ENCODE measurements at places on chromosomes 12 and 14.
A peak's percentile ranks its signal among the peaks of the same experiment; 100 is the strongest.

DNA sequence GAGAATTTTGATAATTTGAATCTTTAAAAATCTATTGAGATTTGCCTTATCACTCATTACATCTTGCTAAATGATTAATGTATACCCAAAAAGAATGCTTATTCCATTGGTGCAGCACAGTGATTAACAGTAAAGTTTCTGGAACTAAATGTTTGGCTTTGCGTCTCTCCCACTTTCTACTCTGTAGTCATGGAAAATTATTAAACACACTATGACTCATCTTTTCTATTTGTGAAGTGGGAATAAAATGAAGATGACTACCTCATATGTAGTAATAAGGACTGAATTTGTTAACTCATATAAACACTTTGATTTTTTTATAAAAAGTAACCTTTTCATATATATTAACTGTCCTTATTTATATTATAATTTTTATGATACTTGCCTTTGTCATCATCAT is 118.1 kb downstream of the RERGL start:
- no peak for DNase-seq

GRCh38 chr14:68733086-68733914 is 59.6 kb downstream of the ZFP36L1 start:
- no peak for DNase-seq

DNA sequence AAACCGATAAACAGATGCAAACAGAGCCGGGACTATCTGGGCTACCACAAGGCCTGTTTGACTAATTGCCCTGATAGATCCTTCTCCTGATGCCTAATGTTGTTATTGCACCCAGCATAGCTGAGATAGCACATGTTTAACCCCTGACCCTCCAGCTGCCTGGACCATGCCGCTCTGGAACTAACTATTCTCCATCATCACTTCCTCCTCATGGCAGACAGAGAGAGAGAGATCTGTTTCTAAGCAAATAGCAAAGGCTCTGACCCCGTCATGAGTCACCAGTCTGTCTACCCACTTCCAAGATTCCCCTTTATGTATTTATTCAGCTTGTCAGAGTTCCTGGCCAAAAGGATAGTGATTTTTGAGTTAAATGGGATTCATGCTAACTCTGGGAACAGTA is 58.2 kb upstream of the FLRT2 start:
- no peak for DNase-seq

DNA sequence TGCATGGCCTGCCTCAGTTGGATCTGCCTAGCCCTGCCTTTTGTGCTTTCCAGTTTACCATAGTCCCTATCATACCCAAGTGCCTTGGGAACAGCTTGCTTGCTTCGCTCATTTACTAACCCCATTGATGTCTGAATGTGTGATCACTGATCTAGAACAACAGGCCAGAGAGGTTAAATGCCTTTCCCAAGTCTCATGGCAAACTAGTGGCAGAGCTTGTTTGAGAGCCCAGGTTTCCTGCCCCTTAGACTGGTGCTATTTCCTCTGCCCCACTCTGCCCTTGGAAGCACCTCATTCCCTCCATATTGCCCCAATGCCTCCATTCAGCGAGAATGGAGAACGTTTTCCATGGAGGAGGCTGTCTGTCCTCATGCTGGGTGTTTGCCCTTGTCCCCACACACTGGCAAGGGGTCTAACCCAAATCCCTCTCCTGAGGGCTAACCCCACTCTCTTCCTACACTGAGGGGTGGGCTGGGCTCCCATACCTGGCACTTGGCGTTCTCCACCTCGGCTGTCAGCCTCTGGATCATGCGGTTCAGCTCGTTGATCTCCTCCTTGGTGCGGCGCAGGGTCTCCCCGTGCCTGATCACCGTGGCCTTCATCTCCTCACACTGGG is 19.8 kb downstream of the KRT7 start:
- DNase-seq, result no peak

DNA sequence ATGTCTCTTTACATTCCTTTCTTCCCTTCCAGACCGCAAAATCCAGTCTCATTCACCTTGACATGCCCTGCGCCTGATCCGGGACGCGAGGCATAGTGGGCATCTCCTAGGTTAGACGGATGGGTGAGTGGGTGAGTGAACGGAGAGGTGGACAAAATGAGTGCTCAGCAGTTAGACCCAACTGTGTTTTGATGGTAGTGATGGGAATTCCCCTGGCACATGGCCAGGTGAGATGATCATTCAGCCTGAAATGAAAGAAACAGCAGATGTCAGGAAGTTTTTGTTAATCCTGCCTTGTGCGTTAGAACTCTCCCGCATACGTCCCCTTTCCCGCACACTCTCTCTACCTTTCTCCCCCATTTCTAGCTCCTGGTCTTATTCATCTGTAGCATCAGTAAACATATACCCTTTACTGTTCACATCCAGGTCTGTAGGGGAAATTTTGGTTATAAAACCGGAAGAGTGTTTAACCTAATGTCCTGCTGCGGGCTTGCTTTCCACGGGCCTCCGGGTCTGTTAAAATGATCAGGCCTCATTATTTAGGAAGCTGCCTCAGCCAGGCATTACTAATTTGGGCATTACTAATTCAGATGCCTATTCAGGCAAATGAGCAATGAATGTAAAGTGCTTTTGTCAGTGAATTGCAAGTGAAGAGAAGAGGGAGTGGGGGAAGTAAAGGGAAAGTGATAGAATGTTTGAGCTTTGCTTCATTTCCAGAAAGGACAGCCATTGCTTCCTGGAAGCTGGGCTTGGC is 172.8 kb downstream of the ETV6 start:
- DNase-seq, result no peak

DNA sequence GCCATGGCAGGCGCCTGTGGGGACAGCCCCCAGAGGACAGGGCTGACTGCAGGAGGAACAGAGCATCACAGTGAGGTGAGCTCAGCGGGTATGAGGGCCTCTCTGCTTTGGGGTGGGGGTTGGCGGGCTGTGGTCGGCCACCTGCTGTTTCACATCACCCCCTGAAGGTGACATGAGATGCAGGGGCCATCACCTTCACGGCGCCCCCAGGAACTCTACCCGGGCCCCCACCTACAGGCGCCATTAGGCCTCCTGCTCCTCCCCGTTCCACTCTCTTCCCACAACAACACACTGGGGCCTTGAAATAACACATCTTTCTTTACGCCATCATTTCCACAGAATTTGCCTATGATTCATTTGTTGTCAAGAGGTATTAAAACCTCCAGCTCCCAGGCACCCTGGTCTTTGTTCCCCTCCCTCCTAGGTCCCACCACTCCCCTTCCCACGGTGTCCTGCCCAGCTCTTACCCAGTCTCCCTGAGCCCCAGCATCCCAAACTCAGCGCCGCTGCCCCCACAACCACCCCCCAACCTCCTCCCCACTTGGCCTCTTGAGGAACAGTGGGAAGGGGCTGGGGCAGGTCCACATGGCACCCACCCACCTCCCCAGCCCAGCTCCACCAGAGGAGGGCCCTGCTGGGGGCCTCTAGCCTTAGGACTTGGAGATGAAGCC is 12.7 kb upstream of the HDAC7 start:
- no peak for DNase-seq

DNA sequence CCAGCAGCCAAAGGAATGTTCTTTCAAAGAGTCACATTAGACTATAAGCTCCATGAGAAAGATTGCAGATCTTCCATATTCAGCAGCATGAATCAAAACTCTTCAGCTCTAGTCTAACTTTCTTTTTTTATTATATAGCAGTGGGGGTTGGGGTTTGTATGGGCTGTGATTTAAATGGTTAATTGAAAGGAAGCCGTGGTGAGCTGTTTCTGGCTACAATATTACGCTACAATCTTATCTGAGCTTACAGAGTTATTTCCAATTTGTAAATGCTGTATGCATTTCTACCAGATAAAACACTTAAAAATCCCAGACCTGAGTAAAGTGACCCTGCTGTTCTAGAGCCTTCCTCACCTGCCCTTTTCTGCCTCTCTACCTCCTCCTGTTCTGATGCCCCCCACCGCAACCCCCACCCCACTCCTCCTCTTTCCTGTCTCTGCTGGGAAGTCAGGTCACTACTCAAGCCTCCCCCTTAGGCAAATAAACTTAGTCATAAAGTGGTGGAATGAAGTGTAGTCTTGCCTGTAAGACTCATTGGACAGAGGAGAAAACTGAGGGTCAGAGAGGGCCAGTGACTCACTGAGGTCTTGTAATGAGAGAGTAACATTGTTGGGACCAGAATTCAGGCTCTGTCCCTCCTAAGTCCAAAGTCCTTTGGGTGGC is 1089.5 kb downstream of the BCL11B start:
- DNase-seq, result peak; percentile 60

Data from stimulated activated CD8-positive, alpha-beta memory T cell treated with anti-CD3 and anti-CD28 coated beads, Interleukin-15, amount 100 ng/mL, for 4 hours (primary cell).